Breast epithelium (tissue), 4 donors: ENCODE measurements at places on chromosomes 16 and 17. TPM values are rescaled to one million over a fixed set of nuclear protein-coding genes. Genes with fewer than 3 reads are reported as not detected.
A peak's percentile ranks its signal among the peaks of the same experiment; 100 is the strongest.

The SMIM5 gene
- 2.6 TPM for total RNA-seq

The FNDC8 gene
- not detected for total RNA-seq

DNA sequence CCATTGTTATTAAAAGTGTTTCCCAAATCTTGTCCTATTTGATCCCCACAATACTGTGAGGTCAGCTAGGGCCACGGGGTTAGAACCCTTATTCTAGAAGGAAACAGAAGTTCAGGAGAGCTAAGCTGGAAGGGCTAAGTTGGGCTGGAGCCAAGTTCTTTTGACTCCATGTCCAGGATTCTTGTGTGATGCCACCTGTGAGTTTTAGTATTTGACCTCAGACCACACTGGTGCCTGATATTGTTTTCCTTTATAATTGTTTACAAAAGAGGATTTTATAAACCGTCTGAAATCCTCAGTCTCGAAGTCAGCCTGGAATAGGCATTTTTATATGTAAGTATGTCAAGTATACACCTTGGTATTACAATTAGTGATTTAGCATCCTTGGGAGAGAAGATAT is 332.7 kb downstream of the CBLN1 start:
- H3K27me3 ChIP-seq, result no peaks in the 10 kb centered on the region
- DNase-seq, result no peak
- no peaks in the 10 kb centered on the region for H3K36me3 ChIP-seq
- H3K27ac ChIP-seq, result no peak overlapping the region
- no peaks in the 10 kb centered on the region for H3K4me1 ChIP-seq

- no peaks in the 10 kb centered on the region for H3K27me3 ChIP-seq
- peak overlapping the region; percentile 28 for H3K27ac ChIP-seq
- no peaks in the 10 kb centered on the region for H3K4me1 ChIP-seq
- H3K4me3 ChIP-seq, result no peak overlapping the region
- H3K36me3 ChIP-seq, result no peaks in the 10 kb centered on the region
Observed at GRCh38 chr17:56786989-56787482, 46.7 kb downstream of the C17orf67 start.

The UQCRC2 gene
- total RNA-seq, result 142 TPM
